ENCODE measurements at places on chromosomes 7 and 10.
A peak's percentile ranks its signal among the peaks of the same experiment; 100 is the strongest.

DNA sequence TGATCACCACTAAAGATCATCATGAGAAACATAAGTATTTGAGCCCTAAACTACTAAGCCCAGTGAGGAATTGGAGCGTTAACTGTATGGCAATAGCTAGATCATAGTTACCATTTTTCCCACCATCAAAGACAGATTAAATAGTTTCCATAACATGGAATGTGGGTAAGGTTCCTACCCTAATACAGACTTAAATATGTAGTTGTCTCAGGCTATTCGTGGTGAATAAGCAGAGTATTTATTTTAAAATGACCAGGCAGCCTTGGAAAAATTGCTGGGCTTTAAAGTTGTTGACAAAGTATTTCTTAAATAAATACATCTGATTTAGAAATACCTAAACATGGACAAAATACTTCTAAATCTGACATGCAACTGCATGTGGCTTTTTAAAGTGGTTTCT is 106.8 kb downstream of the NT5C2 start:
- DNase-seq, result no peak

GRCh38 chr10:6351495-6351894 is 148.8 kb downstream of the PFKFB3 start:
- DNase-seq, result no peak

- no peak for DNase-seq
Measured at GRCh38 chr7:134078991-134079390, 48.1 kb upstream of the LRGUK start.

GRCh38 chr10:118621304-118621942 is 26.0 kb upstream of the PRLHR start:
- DNase-seq, result peak; percentile 24

GRCh38 chr10:62000037-62000603 is 98.6 kb downstream of the ARID5B start:
- no peak for DNase-seq

GRCh38 chr10:56135828-56136227 is 225.2 kb downstream of the ZWINT start:
- DNase-seq, result no peak

DNA sequence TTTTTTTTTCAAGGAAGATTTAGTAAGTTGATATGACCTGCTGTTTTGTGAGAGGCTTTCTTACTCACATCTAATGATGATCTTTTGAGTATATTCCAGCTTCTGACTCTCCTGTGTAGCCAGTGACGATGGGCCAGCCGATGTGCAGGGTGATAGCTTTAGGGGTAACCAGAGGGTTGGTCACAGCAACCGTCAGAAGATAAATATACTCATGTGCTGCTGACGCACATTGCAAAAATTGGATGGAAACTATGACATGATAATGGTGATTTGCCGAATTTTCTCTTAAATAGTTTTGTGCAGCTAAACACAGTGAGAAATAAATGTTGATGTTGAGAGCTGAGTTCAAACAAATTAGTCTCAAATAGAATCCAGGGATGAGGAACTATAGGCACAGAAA is 29.5 kb downstream of the R3HCC1L start:
- no peak for DNase-seq

DNA sequence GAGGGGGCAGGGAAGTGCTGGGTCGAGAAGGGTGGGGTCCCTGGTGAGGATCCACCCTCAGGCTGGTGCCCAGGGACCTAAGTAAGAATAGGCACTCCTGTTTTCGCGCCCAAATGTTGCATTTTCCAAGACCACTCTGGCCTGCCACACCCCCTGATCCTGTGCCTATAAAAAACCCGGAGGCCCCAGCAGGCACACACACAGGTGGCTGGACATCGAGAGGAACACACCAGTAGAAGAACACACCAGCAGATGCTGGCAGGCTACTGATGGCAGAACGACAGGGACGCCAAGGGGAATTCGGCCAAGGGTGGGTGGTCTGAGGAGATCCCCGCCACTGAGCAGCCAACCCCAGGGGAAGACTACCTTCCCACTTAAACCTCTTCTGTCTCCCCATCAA is 633.9 kb upstream of the POT1 start:
- no peak for DNase-seq

DNA sequence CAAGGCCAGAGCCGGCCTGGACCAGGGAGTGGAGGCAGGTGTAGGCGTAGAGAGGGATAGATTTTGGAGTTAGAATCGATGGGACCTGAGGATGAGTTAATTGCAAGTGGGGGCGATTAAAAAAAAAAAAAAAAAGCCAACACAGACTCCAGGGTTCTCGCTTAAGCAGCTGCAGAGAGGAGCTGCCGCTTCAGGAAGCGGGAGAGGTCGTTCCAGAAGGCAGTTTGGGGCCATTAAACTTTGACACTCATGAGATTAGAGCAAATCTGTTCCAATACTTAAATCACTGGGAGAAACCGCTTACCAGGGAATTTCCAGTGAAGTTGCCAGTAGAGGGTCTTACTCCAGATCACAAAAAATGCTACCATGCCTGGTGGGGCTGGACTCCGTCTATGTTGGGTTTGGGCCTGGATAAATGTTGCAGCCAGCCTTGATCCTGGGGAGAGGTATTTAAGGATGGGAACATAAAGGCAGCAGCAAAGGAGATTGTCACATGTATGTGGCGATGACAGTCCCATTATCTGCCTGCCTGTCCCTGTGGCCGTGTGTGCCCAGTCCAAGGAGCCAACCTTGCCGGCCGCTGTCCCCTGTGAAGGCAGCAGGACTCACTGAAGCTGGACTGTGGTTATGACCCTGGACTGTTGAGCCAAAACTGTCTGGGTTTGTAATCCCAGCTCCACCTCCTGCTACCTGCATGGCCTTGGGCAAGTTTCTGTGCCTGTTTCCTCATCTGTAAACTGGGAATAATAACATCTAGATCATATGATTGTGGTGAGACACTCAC is 23.9 kb upstream of the GRID1 start:
- no peak for DNase-seq

DNA sequence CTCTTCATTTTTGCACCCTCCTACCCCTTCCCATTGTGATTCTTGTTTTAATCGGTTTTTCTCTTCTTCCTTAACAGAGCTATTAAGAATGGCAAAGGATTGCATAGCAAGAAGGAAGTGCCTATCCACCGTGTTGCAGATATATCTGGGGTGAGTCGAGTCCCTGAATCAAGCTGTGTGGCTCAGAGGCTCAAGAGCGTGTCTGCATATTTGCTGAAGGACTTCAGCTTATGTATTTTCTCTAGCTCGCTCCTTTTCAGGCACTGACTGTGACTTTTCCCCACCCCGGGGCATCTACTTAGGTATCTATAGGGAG is 126.6 kb downstream of the LRRC4 start:
- no peak for DNase-seq

DNA sequence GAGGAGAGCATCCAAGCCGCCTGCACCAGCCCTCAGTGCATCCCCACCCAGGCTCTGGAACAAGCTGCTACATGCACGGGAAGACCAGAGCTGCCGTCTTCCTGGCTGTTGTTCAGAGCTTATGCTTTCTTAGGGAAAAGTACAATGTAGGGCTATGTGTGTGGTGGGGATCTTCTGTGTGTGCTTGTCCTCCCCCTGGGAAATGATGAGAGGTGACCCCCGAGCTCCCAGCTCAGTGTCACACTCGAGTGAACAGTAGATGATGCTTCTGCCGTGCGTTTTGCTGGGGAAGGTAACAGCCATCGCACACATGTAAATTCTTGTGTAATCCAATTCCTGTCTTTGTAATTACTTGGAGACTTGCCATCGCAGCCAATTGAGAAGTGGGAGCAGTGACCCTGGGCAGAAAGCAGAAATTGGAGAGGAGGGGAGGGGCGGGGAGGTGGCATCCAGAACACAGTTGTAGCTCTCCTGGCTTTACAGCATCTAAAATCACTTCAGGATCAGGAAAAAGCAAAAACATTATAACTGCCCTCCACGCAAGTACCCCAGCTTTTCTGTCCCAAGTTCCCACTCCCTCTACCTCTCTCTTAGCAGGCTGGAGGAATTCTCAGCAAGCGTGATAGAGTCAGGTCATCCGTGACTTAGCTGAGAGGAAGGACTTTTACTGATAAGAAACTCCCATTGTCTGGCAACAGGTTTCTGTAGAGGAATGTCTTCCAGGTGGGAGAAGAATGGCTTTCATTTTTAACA is 149.6 kb downstream of the TCF7L2 start:
- no peak for DNase-seq

DNA sequence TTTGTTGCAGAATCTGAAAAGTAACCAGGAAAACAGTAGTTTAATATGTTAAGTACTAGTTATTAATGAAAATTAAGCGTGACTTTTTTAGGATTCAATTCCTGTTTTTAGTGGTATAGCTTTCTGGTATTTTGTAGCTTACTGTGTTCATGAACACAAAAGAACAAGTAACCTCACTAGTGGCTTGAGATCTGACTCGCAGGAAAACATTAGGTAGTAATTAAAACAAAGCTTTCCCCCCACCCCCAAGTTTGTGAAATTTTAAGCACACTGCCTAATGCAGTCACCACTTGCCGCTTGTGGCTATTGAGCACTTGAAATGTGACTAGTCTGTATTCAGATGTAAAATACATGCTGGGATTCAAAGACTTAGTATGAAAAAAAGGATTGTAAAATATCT is 102.5 kb upstream of the RPA3 start:
- DNase-seq, result no peak

GRCh38 chr10:106502641-106503040 is 661.9 kb downstream of the SORCS1 start:
- DNase-seq, result no peak

DNA sequence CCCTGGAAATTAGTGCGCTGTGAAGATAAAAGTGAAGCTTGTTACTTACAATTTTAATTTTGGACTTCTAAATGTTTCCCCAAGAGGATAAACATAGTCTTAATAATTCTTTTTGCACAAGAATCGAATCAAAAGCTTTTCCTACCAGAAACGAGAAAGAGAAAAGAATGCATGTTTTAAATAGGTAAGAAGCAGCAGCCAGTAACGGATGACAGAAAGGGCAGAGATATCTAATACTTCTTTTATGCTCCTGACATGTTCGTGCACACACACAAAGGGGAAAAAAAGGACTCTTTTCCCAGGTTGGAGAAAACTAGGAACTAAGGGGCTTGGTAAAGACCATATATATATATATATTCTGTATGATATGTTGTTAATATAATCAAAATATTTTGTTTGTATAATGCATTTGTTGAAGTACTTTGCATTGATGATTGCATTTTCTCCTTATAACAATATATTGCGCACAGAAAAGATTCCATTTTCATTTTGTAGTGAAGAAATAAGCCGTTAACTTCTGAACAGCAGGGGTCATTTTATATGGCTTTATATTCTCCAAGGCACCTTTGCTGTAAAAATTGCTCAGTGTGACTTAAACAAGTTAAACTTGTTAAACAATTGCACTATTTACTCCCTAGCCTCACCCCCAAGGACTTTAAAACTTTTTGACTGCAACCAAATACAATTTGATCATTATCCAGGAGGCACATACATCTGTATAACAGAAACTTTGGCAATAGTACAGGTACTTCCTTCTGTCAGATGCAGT is 2.2 kb downstream of the PRKAR2B start:
- no peak for DNase-seq

DNA sequence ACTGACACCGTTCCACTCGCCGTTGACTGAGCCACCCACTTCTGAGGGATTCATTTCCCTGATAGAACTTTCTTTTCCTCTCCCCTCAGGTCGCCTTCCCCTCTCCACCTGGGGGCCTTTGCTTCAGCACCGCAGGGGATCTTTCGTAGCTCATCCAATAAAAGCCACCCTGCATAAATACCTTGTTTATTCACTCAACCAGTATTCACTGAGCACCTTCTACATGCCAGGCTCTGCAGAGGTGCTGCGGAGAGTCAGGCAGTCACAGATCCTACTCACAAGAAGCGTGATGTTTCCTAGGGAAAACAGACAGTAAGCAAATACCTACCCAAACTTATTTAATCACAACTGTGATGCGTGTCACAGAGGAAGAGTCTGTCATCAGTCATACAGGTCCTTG is 127.7 kb downstream of the TEX36 start:
- DNase-seq, result no peak

DNA sequence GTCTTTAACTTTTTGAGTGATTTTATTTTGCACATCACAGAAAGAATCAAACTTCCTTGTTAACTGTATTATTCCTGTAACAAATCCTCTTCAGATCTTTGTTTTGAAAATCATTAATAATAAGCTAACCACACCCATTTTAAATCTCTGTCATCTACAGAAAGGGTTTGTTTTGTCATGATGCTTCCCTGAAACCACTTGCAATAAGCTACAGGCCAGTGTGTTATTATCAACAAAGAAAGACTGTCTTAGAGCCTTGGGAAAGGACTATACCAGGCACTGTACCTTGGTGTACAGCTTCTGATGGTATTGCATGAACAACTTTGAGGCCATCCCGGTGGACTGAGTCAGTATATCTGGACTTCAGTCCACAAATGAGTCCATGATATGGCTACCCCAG is 145.3 kb upstream of the FAM3C start:
- no peak for DNase-seq

DNA sequence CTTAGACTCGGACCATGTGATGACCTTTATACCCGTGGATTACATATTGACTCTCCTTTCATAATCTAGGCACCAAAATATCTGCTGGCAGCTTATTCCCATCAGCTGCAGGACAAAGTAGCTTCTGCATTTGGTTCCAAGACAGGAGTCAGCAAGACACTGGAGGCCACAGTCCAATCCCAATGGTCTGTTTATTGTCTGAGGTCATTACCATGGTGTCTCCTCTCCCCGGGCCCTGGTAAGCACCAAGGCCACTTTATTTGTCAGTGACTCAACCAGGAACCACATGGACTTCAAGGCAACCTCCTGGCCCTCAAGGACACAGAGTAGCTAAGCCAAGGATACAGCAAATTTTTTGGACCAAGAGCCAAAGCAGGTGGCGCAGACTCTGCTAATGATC is 36.1 kb downstream of the KCNMA1 start:
- no peak for DNase-seq

DNA sequence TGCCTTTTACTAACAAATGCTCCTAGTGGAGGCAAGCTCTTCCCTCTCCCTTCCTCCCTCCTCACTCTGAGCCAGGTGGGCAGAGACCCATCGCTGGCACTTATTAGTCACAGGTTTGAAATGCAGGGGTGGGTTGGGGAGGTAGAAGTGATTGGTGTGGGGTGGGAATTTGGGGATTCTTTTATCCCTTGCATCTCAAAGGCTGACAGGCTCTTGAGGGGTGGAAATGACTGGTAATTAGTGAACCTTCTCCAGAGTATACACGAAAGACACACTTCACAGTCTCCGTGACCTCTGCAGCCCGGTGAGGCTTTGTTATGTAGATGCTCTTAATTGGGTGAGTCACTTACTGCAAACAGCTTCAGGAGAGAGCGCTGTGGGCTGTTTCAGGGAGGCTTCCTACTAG is 13.9 kb upstream of the LRMDA start:
- DNase-seq, result no peak

- DNase-seq, result no peak
Measured at GRCh38 chr10:125802131-125802530, 20.9 kb downstream of the UROS start.

DNA sequence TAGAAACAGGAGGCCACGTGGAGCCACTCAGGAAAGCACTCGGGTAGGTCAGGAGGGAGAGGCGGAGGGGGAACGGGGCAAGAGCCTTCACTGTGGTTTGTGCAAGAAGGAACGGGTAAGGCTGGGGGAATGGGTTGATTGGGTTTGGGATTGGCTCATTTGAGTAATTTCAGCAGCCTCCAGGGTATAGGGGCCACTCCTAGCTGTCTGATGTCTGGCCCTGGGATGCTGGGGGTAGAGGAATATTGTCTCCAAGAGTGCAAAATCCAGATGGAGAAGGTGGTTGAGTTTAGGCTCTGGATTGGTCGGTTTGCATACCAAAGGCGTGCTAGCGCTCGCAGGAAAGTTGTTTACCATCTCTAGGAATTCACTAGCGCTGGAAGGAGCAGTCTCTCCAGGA is 47.2 kb downstream of the MYL10 start:
- no peak for DNase-seq

All from stimulated activated CD4-positive, alpha-beta T cell treated with anti-CD3 and anti-CD28 coated beads, Interleukin-4, amount 100 ng/mL, for 24 hours (primary cell).